ENCODE measurements at places on chromosomes 13 and 19. TPM values are rescaled to one million over a fixed set of nuclear protein-coding genes. Genes with fewer than 3 reads are reported as not detected.

Gene CGB3
- total RNA-seq = not detected

Gene ZIK1
- 7.6 TPM for total RNA-seq

Gene APOE
- 2.2 TPM for total RNA-seq

Gene CYSLTR2
- not detected for total RNA-seq

Gene ZNF600
- total RNA-seq = 2.6 TPM

Gene NCCRP1
- total RNA-seq = not detected

Gene JOSD2
- total RNA-seq = 35.8 TPM

Gene NDUFB7
- total RNA-seq = 451 TPM

Gene SMIM24
- not detected for total RNA-seq

Gene FOSB
- total RNA-seq = 0.44 TPM

Gene HOMER3
- total RNA-seq = 105 TPM

Gene ZNF470
- 6.3 TPM for total RNA-seq

Gene KLK12
- total RNA-seq = not detected

Gene CD37
- total RNA-seq = not detected

Gene FRY
- total RNA-seq = 9.5 TPM

Gene SBK2
- total RNA-seq = not detected

Gene SPRED3
- total RNA-seq = 6.9 TPM

Gene CADM4
- total RNA-seq = 0.68 TPM

Gene CBLC
- total RNA-seq = not detected

Gene USPL1
- 10.3 TPM for total RNA-seq

Gene RNF225
- total RNA-seq = 0.12 TPM

Gene TRIM13
- 18.3 TPM for total RNA-seq

Gene C1QTNF9
- not detected for total RNA-seq

Gene PLPP2
- total RNA-seq = 0.53 TPM

Gene CEACAM16
- total RNA-seq = not detected

Gene TNFRSF19
- total RNA-seq = 2.5 TPM

Gene PNKP
- total RNA-seq = 58.9 TPM

Gene SLC17A7
- total RNA-seq = under 0.01 TPM

Gene ZNF628
- total RNA-seq = 0.66 TPM

Gene FIZ1
- 2.1 TPM for total RNA-seq

Gene DMRTC2
- total RNA-seq = not detected

Gene ZNF548
- total RNA-seq = 25.1 TPM

Gene SLC10A2
- total RNA-seq = not detected

Gene RFPL4AL1
- not detected for total RNA-seq

Gene CGB5
- not detected for total RNA-seq

Gene SHISA2
- total RNA-seq = under 0.01 TPM

Gene PTPRS
- total RNA-seq = 110 TPM

Gene CACNG6
- total RNA-seq = 0.53 TPM

Gene PDE4C
- total RNA-seq = 0.26 TPM

Gene CPAMD8
- 0.26 TPM for total RNA-seq

Gene CACNG7
- total RNA-seq = 0.13 TPM

Gene THSD8
- not detected for total RNA-seq

Gene CLDN10
- total RNA-seq = not detected

Gene MEDAG
- total RNA-seq = 183 TPM

Gene SPACA4
- total RNA-seq = not detected

Gene TNFSF11
- total RNA-seq = 0.12 TPM

Gene ZNF587B
- 20.8 TPM for total RNA-seq

Gene PRODH2
- not detected for total RNA-seq

Gene TGDS
- total RNA-seq = 10.1 TPM

Gene SIGLEC6
- not detected for total RNA-seq

Gene LPAR6
- total RNA-seq = 28.2 TPM

Gene KLK10
- total RNA-seq = not detected

Gene ZFP14
- total RNA-seq = 3.4 TPM

Gene COL5A3
- total RNA-seq = 6.3 TPM

Gene C1QTNF9B
- total RNA-seq = not detected

Gene MYO1F
- 0.19 TPM for total RNA-seq
